T-helper 2 cell treated with Interferon-gamma antibody and Interleukin-4, amounts not matched to agents 5 μg/mL and 100 μg/mL, for 36 hours (primary cell): ENCODE measurements at places on chromosomes 2 and 18.

GRCh38 chr2:241695651-241696050 lies 6.2 kb upstream of the ING5 start:
- H3K4me1 ChIP-seq, result no peaks in the 10 kb centered on the region
- no peak for DNase-seq
- H3K27ac ChIP-seq, result no peak overlapping the region
- H3K36me3 ChIP-seq, result peaks cover 10% of the 10 kb centered on the region

DNA sequence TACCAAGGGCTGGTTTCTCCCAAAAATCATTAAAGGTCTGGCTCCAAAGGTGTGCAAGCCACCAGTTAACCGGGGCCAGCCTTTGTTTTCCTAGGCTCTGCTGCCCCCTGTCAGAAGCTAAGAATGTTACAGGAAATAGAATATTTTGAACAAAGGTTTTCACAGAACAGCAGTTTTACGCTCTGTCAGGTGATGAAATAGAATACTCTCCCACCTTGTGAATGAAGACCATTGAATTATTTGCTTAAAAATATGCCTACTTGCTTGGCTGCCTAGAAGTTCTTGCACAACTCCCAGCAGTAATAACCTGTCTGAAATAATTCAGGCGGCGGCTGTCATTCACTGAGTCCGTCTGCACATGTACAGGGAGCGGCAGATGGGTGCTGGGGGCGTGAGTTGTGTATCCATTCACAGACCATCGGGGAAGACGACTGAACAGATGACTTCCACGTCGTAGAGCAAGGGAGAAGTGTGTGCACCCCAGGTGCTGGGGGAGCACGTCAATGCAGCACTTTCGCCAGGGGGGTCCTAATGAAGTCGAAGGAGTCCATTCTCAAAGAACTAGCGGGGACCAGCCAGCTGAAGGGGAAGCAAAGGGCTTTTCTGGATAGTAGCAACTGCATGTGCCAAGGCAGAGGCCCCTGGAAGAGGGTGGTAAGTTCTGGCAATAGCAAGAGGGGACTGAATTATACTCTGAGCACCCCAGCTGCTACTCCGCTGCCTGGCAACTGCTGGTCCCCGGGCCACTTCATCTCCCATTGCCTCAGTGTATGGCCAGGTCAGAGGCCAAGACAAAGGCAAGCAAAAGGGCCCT lies 56.1 kb downstream of the SF3B1 start:
- no peak overlapping the region for H3K27ac ChIP-seq
- H3K27me3 ChIP-seq, result peaks cover 5% of the 10 kb centered on the region
- peak; percentile 37 for DNase-seq
- H3K36me3 ChIP-seq, result no peaks in the 10 kb centered on the region
- no peak overlapping the region for H3K4me3 ChIP-seq
- H3K4me1 ChIP-seq, result peaks cover 16% of the 10 kb centered on the region

- no peak for DNase-seq
- H3K4me3 ChIP-seq, result peak overlapping the region; percentile 51
- peaks cover 2% of the 10 kb centered on the region for H3K36me3 ChIP-seq
- peaks cover 3% of the 10 kb centered on the region for H3K4me1 ChIP-seq
These were observed 16.7 kb upstream of the ADI1 start for GRCh38 chr2:3535794-3536681.

- H3K27me3 ChIP-seq, result peaks cover 3% of the 10 kb centered on the region
- DNase-seq, result no peak
- no peaks in the 10 kb centered on the region for H3K36me3 ChIP-seq
- no peak overlapping the region for H3K27ac ChIP-seq
- no peaks in the 10 kb centered on the region for H3K4me1 ChIP-seq
- H3K4me3 ChIP-seq, result no peak overlapping the region
These were observed 12.5 kb upstream of the TEX261 start for GRCh38 chr2:71006955-71007799.

GRCh38 chr2:74440378-74441169 lies 1.2 kb downstream of the RTKN start:
- no peak overlapping the region for H3K27ac ChIP-seq
- H3K36me3 ChIP-seq, result peaks cover 1% of the 10 kb centered on the region
- DNase-seq, result peak; percentile 34
- peaks cover 47% of the 10 kb centered on the region for H3K27me3 ChIP-seq
- H3K4me1 ChIP-seq, result peaks cover 2% of the 10 kb centered on the region
- H3K4me3 ChIP-seq, result peak overlapping the region; percentile 60

GRCh38 chr2:215832791-215833190 lies 180.6 kb downstream of the MREG start:
- peaks cover 14% of the 10 kb centered on the region for H3K4me1 ChIP-seq
- no peak overlapping the region for H3K4me3 ChIP-seq
- no peaks in the 10 kb centered on the region for H3K36me3 ChIP-seq
- no peak for DNase-seq
- no peak overlapping the region for H3K27ac ChIP-seq
- peaks cover 6% of the 10 kb centered on the region for H3K27me3 ChIP-seq

- no peaks in the 10 kb centered on the region for H3K27me3 ChIP-seq
- H3K4me3 ChIP-seq, result no peak overlapping the region
- no peak for DNase-seq
- no peak overlapping the region for H3K27ac ChIP-seq
These were observed 4.6 kb upstream of the ANKAR start for GRCh38 chr2:189669913-189670312.

DNA sequence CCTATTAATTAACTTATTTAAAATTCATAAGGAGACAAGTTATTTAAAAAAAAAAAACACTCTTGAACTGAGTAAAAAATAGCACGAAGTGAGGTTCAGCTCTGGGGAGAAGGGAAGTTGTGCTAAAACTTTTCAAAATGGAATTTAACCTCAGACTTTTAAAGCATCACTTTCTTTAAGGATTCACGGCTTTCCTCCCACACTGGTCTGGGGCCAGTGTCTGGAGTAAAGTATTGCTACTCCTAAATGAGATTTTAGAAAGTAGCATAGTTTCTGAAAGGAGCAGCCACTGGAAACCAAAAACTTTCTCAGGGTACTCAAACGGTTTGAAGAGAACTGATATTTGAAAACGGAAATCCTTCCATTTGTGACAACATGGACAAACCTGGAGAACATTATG lies 97.7 kb upstream of the CYP1B1 start:
- no peak for DNase-seq
- no peak overlapping the region for H3K4me3 ChIP-seq
- H3K27ac ChIP-seq, result no peak overlapping the region
- H3K36me3 ChIP-seq, result no peaks in the 10 kb centered on the region
- H3K4me1 ChIP-seq, result peaks cover 4% of the 10 kb centered on the region

GRCh38 chr2:25497229-25497917 lies 155.6 kb upstream of the DNMT3A start:
- H3K27me3 ChIP-seq, result no peaks in the 10 kb centered on the region
- no peak for DNase-seq
- peaks cover 9% of the 10 kb centered on the region for H3K4me1 ChIP-seq
- H3K27ac ChIP-seq, result no peak overlapping the region
- peaks cover 2% of the 10 kb centered on the region for H3K36me3 ChIP-seq
- H3K4me3 ChIP-seq, result no peak overlapping the region

GRCh38 chr2:10499275-10499907 lies 51.3 kb upstream of the ODC1 start:
- H3K4me3 ChIP-seq, result no peak overlapping the region
- H3K36me3 ChIP-seq, result no peaks in the 10 kb centered on the region

DNA sequence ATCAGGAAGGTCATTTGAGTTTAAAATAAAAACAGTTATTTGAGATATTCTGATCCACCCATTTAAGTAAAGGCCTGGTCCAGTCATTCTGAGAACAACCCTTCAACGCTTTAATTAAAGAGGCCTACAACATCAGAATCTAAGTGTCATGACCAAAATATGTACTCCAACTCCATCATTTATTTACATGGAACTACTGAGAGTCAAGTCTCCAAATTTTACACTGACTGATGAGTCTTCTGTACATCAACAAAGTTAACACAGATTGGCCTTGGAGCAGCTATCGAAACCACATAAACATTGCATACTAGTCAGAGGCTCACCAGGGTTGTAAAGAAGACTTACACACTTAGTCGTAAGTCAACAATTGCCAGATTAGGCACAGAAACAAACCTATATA lies 37.1 kb downstream of the PIEZO2 start:
- no peaks in the 10 kb centered on the region for H3K36me3 ChIP-seq
- H3K4me1 ChIP-seq, result no peaks in the 10 kb centered on the region
- no peak for DNase-seq
- H3K27ac ChIP-seq, result no peak overlapping the region

GRCh38 chr2:158513841-158514240 lies 57.1 kb downstream of the PKP4 start:
- H3K27me3 ChIP-seq, result no peaks in the 10 kb centered on the region
- H3K36me3 ChIP-seq, result no peaks in the 10 kb centered on the region
- no peak overlapping the region for H3K4me3 ChIP-seq
- no peak overlapping the region for H3K27ac ChIP-seq
- peaks cover 2% of the 10 kb centered on the region for H3K4me1 ChIP-seq

DNA sequence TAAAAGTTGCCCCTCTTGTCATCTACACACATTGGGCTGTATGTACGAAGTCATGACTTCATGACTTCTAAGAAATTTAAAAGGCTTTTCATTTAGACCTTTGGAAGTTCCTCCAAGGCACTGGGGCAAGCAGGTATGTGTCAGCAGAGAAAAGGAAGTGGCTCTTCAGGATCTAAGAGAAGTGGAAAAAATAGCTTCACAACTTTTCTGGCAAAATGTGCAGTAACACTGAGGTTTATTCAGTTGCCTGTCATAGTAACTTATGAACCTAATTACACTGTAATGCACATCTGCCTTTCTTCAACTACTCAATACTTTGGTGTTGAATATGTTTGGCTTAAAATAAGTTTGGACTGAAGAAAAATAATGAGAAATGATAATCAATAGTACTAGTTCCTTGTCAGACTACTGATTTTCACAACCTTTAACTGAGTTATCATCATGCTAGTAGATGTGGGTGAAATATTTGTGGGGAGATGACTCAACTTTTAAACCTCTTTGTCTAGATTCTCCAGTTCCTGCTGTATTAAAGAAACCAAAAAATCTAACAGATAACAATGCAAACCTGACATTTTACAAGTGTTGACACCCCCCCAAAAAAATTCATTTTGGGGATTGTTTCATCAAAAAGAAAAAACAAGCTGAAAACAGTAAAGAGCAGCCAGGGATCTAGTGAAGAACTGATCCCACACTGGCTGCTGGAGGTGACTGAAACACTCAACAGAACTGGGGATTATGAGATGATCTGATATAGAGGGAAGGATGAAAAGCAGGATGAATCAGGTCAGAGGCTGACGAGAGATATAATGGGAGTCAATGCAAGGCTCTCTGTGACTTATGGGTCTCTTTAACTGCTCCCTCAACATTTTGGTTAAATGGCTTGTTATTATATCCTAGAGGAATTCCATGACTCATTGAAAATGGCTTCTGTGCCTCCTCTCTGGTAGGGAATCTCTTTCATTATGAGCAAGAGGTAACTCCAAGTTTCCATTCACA lies 84.6 kb downstream of the COLEC12 start:
- no peaks in the 10 kb centered on the region for H3K36me3 ChIP-seq
- no peak overlapping the region for H3K27ac ChIP-seq
- H3K4me1 ChIP-seq, result peaks cover 2% of the 10 kb centered on the region
- no peak overlapping the region for H3K4me3 ChIP-seq
- peaks cover 7% of the 10 kb centered on the region for H3K27me3 ChIP-seq

DNA sequence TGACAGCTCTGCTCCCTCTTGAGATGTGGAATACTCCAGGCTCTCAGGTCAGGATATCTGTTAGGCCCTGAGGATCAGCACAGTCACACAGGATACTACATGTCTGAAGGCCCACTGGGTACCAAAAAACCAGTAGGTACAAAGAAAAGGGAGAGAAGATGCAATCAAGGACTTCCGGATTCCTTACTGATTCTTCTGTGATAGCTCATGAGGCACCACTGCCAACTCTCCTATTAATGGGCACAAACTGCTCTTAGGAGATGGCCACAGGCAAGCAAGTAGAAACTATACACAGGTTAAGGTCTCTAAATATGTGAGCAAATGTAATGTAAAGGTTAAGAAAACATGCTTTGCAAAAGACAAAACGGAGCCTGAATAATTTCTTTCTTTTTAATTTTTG lies 3.5 kb downstream of the TMEM127 start:
- H3K27me3 ChIP-seq, result no peaks in the 10 kb centered on the region
- no peak overlapping the region for H3K27ac ChIP-seq
- H3K36me3 ChIP-seq, result peaks cover 39% of the 10 kb centered on the region
- H3K4me1 ChIP-seq, result peaks cover 38% of the 10 kb centered on the region

- H3K36me3 ChIP-seq, result peaks cover 35% of the 10 kb centered on the region
- H3K27me3 ChIP-seq, result no peaks in the 10 kb centered on the region
- no peak for DNase-seq
- peaks cover 53% of the 10 kb centered on the region for H3K4me1 ChIP-seq
- H3K27ac ChIP-seq, result no peak overlapping the region
- no peak overlapping the region for H3K4me3 ChIP-seq
These were observed 179.8 kb downstream of the HDAC4 start for GRCh38 chr2:239220981-239221396.

DNA sequence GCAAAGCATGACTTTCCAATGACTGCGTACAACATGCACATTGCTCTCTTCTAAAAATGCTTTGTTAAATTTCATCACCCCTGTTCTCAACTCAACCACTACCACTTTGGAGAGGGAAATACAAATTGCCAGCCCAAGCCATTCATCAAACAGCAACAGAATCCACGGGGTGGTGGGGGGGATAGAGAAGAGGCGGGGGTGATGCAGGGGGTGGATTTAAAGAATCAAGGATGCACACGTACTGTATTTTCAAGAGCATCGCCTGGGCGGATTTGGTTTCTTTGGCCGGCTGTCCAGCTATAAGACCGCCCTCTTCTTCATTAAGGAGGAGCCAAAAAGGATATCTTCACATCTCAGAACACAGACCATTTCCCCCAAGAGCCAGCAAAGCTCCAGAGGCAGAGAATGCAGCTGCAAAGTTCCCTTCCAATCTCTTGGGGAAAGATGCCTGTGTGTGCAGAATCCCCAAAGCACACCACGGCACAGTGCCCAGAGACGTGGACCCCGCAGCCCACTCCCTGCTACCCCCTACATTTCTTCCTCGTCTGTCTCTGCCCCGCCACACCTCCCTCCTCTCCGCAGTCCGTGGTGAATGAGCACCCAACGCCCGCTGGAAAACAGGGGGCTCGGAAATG lies 977 bp downstream of the SLC8A1 start:
- H3K27ac ChIP-seq, result no peak overlapping the region
- no peaks in the 10 kb centered on the region for H3K36me3 ChIP-seq
- peaks cover 18% of the 10 kb centered on the region for H3K4me1 ChIP-seq
- peaks cover 54% of the 10 kb centered on the region for H3K27me3 ChIP-seq
- peak overlapping the region; percentile 84 for H3K4me3 ChIP-seq
- no peak for DNase-seq

DNA sequence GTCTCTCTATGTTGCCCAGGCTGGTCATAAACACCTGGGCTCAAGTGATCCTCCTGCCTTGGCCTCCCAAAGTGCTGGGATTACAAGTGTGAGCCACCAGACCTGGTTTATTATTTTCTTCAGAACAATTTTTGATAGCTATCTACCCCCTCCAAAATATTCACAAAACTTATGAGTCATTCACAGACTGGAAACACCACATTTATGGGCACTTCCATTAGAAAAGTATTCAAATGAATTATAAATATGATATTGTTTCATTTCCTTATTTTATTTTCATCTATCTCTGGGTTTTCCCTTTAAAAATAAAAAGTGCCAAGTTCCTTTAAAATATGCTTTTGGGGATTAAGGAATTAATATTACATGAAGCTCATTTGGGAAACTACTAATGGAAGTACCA lies 58.8 kb upstream of the MSTN start:
- peaks cover 9% of the 10 kb centered on the region for H3K4me1 ChIP-seq
- H3K36me3 ChIP-seq, result no peaks in the 10 kb centered on the region
- no peaks in the 10 kb centered on the region for H3K27me3 ChIP-seq

GRCh38 chr2:202521470-202521869 lies 113.3 kb upstream of the FAM117B start:
- H3K4me3 ChIP-seq, result no peak overlapping the region
- peaks cover 3% of the 10 kb centered on the region for H3K4me1 ChIP-seq
- no peak overlapping the region for H3K27ac ChIP-seq
